LoVo (cell line): ENCODE measurements at places on chromosomes 1 and 21.
A peak's percentile ranks its signal among the peaks of the same experiment; 100 is the strongest.

GRCh38 chr1:154611150-154611862 is 3.3 kb upstream of the ADAR start:
- no peak for DNase-seq

DNA sequence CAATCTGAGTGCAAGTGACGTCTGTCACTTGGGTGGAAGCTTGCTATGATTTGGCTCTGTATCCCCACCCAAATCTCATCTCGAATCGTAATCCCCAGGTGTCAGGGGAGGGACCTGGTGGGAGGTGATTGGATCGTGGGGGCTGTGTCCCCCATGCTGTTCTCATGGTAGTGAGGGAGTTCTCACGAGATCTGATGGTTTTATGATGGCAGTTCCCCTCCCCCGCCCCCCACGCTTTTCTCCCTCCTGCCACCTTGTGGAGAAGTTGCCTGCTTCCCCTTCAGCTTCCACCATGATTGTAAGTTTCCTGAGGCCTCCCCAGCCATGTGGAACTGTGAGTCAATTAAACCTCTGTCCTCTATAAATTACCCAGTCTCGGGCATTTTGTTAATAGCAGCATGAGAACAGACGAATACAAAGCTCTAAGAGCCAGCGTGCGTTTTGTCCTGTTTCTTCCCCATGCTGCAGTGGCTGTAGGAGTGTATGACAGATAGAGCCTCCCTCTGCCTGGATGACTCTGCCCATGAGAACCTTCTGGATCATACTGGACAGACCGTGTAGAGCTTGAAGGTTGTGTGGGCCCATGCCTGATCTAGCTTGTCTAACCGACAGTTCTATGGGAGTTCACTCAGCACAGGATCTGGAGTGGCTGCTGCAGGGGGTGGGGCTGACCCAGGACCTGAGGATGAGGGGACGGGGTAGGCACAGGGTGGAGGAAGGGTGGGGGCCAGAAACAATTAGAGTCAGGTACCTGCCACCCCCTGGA is 139.7 kb upstream of the ERRFI1 start:
- no peak for DNase-seq

GRCh38 chr21:43021191-43021590 is 46.8 kb downstream of the PKNOX1 start:
- DNase-seq = no peak

- peak; percentile 85 for DNase-seq
Observed at GRCh38 chr1:172359491-172359999, 60.9 kb upstream of the C1orf105 start.

- peak; percentile 58 for DNase-seq
Observed at GRCh38 chr1:11838349-11839272, 9.0 kb downstream of the NPPA start.

DNA sequence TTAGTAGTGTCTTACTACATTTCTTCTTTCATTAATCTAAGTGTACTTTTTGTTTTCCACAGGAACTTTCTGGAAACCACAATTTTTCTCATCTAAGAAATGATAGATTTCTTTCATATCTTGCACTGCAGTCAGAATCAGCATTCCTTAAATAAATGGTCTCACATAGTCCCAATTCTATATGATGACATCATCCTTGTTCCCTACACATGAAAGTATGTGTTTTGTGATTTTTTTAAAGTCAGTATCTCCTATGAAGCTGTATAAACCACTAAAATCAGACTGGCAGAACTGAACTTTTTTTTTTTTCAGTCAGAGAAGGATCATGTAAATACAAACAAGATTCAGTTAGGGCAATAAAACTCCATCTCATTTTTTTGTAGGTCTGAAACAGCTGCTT is 742.6 kb upstream of the CXADR start:
- no peak for DNase-seq

DNA sequence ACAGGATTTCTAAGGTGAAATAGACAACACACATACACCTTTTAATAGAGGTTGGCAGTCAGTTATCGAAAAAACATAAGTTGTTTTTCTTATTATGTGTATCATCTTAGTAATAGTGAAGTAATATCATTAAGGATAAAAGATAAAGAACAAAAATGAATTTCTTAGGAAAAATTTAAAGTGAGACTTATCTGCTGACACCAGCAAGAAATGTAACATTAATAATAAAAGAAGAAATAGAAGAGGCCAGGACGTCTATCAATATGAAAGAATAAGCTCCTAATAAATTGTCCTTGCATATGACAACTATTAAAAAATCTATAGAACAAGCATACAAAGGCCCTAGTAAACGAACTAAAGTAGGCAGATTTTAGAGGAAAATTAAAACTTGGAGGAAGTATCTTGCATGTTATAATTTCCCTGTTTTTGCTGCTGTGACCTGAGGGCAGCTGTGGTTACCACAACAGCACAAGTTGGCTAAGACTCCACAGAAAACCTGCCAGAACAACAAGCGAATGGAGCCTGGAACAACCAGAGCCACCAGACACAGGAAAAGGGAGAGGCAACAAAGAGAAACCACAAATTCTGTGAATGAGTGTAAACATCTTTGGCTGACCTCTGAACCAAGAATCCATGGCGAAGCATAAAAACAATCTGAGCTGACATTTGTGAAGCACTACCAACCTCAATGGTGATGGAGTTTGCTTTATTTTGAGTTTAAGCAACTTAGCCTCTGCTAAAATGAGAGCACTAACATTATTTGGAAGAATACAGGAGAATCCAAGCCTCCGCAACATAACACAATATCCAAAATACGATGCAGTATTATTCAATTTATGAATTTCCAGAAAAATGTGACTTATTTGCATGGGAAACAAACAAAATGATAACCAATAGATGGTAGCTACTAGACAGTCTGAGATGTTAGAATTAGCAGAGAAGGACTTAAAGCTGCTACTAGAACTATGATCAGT is 207.5 kb downstream of the KCNT2 start:
- no peak for DNase-seq

DNA sequence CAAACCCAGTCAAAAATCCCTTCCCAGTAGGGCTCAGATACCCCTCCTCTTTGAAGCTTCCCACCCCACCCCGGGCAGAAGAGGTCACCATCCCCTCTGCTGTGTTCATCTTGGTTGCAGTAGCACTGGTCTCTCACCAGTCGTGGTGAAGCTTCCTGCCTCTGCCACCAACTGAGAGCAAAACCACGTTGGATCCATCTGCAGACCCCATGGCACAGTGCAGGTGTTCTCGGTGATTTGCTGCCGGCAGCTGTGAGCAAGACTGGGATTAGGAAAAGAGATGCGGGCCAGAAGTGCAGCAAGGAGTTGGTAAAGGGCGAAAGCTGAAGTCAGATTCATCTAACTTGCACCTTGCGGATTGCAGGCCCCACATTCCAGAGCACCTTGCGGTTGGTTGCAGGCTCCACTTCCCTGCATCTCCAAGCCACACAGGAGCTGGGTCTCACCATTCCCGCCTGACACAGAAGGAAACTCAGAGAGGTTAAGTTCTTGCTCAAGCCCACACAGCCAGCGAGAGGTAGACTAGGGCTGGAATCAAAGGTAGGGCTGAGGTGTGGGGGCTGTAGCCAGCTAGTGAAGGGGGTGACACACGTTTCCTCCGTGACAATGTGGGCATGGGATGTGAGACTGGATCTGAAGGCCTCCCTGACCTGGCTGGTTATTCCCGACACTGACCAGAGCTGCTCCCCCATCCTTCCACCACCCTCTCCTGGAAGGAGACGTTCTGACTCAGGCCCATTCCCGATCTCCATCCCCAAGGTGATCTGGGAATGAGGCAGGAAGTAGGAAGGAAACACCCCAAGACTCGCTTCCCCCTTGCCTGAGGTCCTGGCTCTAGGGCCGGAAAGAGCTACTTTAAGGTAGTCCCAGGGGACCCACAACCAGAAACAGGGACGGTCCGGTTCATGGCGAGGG is 3.3 kb upstream of the FAM110D start:
- DNase-seq = no peak

GRCh38 chr1:23558872-23559135 is 497 bp downstream of the ID3 start:
- no peak for DNase-seq

DNA sequence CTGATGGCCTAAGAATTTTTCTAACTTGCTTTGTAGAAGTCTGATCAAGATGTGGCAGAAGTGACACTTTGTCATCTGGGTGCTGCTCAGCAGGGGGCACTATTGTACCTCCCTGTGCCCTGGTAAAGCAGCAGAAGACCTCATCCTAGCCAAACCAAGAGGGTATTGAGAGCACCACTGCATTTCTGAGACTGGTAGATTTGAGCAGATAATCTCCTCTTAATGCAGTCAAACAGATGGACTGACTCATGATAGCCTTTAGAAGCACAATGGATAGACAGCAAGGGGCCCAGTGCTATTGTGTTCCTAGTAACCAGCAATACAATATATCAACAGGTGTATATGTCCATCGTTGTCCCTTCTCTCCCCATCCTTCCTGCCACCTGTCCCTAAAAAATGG is 5.7 kb downstream of the TPM3 start:
- DNase-seq = peak; percentile 30

DNA sequence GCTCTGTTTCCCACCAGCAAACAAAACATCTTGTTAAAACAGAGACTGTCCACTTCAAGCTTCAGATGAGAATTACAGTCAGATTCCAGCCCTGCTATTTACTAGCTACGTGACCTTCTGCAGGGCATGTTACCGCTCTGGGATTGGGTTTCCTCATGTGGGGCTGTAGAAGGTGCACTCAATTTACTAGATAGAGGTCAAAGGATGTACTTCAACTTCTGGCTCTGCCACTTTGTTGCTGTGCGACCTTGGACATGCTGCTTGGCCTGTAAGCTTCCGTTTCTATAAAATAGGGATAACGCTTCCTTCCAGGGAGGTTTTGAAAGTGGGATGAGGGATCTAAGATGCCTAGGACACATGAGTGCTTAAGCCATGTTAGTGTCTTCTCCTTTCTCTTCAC is 46.0 kb upstream of the LRIG2 start:
- no peak for DNase-seq

GRCh38 chr1:223810586-223810985 is 35.2 kb downstream of the TP53BP2 start:
- no peak for DNase-seq

- DNase-seq = no peak
Observed at GRCh38 chr1:186456729-186457255, 4.1 kb downstream of the PDC start.
